IPS DF 6.9 (cell line): ENCODE measurements at places on chromosomes 12 and 14.

GRCh38 chr12:23927907-23928306, 21.6 kb downstream of the SOX5 start:
- H3K27me3 ChIP-seq = no peaks in the 10 kb centered on the region
- no peaks in the 10 kb centered on the region for H3K4me1 ChIP-seq
- no peaks in the 10 kb centered on the region for H3K36me3 ChIP-seq

DNA sequence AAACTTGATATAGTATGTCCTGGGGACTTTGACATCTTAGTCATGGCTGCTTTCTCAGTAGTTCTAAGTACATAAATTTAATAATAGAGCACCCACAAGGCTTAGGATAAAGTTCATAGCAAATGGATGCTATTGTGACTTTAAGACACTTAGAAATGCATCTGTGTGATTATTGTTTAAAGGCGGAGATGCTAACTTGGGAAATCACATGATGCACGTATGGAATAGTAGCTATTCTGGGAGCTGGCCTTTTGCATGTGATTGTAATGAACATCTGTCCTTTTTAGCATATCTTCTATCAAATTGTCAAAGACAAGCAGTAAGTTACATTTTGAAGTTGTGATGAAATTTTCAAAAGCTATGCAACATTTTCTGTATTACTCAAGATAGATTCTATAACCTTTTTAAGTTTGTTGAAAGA, 46.7 kb upstream of the ATP2A2 start:
- H3K4me3 ChIP-seq = no peak overlapping the region
- no peaks in the 10 kb centered on the region for H3K27me3 ChIP-seq
- H3K4me1 ChIP-seq = no peaks in the 10 kb centered on the region
- no peaks in the 10 kb centered on the region for H3K36me3 ChIP-seq
- no peak overlapping the region for H3K27ac ChIP-seq

DNA sequence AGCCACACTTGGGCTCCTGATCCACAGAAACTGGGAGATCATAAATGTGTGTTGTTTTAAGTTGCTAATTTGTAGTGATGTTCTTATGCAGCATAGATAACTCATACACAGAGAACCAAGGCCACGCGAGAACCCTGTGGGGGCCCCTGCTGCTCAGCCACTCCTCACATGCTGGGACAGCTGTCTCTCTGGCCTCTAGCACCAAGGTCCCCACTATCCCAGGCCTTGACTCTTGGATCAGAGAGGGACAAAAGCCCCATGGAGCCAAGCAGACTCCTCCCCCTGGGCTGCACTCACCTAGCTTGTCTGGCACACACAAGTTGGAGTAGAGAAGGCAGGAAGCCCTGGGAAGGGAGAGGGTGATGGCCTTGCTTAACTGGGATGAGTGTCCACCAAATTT, 11.3 kb downstream of the PLD4 start:
- H3K36me3 ChIP-seq = no peaks in the 10 kb centered on the region
- no peak overlapping the region for H3K4me3 ChIP-seq
- no peak overlapping the region for H3K27ac ChIP-seq
- H3K4me1 ChIP-seq = no peaks in the 10 kb centered on the region; the same call in 1 of the 2 replicates
- H3K27me3 ChIP-seq = peaks cover 28% of the 10 kb centered on the region

DNA sequence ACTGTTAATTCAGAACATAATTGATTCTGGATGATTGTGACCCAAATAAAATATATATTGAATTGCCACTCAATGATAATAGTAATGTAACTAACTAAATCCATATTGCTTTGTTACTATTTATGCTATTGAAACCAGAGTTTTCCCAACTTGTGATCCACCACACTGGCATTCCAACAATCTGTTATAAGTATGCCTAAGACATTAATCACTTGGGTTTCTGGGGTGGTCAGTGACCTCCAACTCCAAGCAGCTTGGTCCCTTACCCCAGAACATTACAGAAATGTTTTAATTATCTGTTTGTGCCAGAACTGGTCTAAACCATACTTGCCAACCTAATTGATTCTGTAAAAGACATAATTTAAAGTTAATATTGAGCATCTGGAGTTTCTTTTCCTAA, 14.6 kb downstream of the CAPS2 start:
- H3K36me3 ChIP-seq = no peaks in the 10 kb centered on the region
- H3K4me3 ChIP-seq = no peak overlapping the region
- H3K27ac ChIP-seq = no peak overlapping the region
- no peaks in the 10 kb centered on the region for H3K4me1 ChIP-seq
- DNase-seq = no peak

- H3K4me3 ChIP-seq = no peak overlapping the region
- no peaks in the 10 kb centered on the region for H3K36me3 ChIP-seq
- DNase-seq = no peak
- H3K4me1 ChIP-seq = no peaks in the 10 kb centered on the region
- H3K27ac ChIP-seq = no peak overlapping the region
- H3K27me3 ChIP-seq = no peaks in the 10 kb centered on the region
Observed at GRCh38 chr12:80016684-80017083, 81.8 kb upstream of the PPP1R12A start.

GRCh38 chr14:104172880-104173279, 34.5 kb downstream of the KIF26A start:
- DNase-seq = no peak
- no peak overlapping the region for H3K27ac ChIP-seq
- no peaks in the 10 kb centered on the region for H3K27me3 ChIP-seq
- peaks cover 25% of the 10 kb centered on the region for H3K36me3 ChIP-seq
- H3K4me1 ChIP-seq = peaks cover 16% of the 10 kb centered on the region
- no peak overlapping the region for H3K4me3 ChIP-seq

GRCh38 chr14:53444677-53445312, 291.7 kb upstream of the DDHD1 start:
- H3K27me3 ChIP-seq = no peaks in the 10 kb centered on the region
- no peaks in the 10 kb centered on the region for H3K36me3 ChIP-seq
- no peaks in the 10 kb centered on the region for H3K4me1 ChIP-seq
- no peak for DNase-seq
- H3K27ac ChIP-seq = no peak overlapping the region
- no peak overlapping the region for H3K4me3 ChIP-seq

DNA sequence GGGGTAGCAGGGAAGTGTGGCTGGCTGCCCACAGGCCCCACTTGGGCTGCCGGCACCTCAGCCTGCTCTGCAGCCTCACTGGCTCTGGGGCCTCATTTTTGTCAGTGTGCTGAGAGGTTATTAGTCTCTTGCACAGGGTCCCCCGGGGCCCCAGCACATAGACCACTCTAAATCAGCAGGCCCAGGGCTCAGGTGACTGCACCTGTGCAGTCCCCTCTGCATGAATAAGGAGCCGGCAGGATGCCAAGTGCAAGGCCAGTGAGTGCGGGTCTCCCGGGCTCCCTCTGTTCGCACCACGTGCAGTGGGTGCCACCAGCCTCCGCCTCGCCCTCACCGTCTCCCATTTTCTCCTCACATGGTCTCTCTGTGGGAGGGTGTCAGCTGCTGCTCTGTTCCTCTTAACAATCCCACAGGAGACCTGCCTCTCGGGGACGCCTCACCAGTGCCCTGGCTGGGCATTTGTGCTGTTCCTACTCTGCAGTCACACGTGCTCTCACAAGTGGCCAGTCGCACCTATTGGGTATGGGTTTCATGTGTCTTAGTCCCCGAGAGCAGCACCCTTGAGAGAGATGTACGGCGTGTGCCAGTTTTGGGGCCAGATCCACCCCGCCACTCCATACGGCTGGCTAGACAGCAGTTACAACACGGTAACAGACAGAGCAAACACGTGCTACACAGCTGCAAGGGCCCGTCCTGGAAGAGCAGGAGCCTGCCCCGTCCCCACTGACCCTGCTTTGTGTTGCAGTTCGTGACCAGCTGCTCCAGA, 40.4 kb downstream of the MMAB start:
- H3K4me3 ChIP-seq = no peak overlapping the region
- H3K4me1 ChIP-seq = 0 out of 2 replicates have a peak, but pooled peaks cover 2% of the 10 kb centered on the region
- no peak overlapping the region for H3K27ac ChIP-seq

GRCh38 chr12:132142679-132143335, 1.3 kb downstream of the DDX51 start:
- DNase-seq = no peak
- H3K36me3 ChIP-seq = peaks cover 43% of the 10 kb centered on the region
- no peak overlapping the region for H3K27ac ChIP-seq
- peak overlapping the region; percentile 93; the same call in 1 of the 2 replicates for H3K4me3 ChIP-seq

GRCh38 chr12:53090554-53090953, 6.9 kb upstream of the IGFBP6 start:
- H3K27me3 ChIP-seq = no peaks in the 10 kb centered on the region
- H3K4me3 ChIP-seq = no peak overlapping the region
- no peaks in the 10 kb centered on the region for H3K4me1 ChIP-seq
- DNase-seq = no peak
- no peak overlapping the region for H3K27ac ChIP-seq
- H3K36me3 ChIP-seq = no peaks in the 10 kb centered on the region

DNA sequence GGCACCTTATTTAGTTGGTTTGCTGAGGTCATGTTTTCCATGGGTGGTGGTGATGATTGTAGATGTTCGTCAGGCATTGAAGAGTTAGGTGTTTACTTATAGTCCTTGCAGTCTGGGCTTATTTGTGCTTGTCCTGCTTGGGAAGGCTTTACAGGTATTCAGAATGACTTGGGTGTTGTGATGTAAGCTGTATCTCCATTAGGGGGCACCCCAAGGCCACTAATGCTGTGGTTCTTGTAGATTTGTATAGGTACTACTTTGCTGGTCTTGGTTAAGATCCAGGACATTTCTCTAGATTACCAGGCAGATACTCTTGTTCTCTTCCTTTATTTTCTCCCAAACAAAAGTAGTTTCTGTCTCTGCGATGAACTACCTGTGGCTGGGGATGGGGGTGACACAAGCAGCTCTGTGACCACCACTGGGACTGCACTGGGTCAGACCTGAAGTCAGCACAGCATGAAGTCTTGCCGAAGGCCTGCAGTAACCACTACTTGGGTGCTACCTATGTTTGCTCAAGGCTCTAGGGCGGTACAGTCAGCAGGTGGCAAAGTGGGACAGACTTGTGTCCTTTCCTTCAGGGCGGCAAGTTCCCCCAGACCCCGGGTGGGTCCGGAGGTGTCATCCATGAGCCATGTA, 35.8 kb upstream of the FBXO33 start:
- H3K36me3 ChIP-seq = no peaks in the 10 kb centered on the region
- H3K4me3 ChIP-seq = no peak overlapping the region
- no peaks in the 10 kb centered on the region for H3K4me1 ChIP-seq
- H3K27me3 ChIP-seq = no peaks in the 10 kb centered on the region
- DNase-seq = peak; percentile 25
- no peak overlapping the region for H3K27ac ChIP-seq

DNA sequence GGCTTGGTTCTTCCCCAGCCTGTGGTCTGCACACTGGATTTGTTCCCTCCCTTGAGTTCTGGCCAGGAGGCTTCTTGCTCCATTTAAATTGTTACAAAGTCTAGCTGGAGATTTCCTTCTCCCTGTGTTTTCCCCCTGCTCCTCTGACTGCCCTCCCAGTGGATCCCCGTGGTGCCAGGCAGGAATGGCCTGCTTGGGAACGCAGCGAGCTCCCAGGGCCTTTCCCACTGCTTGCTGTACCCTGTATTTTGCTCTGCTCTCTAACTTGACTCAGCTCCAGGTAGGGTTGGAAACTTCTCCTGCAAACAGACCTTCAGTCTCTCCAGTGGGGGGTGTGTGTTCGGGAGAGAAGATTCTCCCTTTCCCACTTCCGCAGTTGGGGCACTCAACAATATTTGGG, 349.2 kb upstream of the FBXO33 start:
- H3K4me3 ChIP-seq = no peak overlapping the region
- no peaks in the 10 kb centered on the region for H3K27me3 ChIP-seq
- H3K36me3 ChIP-seq = no peaks in the 10 kb centered on the region
- no peak for DNase-seq
- H3K27ac ChIP-seq = no peak overlapping the region

DNA sequence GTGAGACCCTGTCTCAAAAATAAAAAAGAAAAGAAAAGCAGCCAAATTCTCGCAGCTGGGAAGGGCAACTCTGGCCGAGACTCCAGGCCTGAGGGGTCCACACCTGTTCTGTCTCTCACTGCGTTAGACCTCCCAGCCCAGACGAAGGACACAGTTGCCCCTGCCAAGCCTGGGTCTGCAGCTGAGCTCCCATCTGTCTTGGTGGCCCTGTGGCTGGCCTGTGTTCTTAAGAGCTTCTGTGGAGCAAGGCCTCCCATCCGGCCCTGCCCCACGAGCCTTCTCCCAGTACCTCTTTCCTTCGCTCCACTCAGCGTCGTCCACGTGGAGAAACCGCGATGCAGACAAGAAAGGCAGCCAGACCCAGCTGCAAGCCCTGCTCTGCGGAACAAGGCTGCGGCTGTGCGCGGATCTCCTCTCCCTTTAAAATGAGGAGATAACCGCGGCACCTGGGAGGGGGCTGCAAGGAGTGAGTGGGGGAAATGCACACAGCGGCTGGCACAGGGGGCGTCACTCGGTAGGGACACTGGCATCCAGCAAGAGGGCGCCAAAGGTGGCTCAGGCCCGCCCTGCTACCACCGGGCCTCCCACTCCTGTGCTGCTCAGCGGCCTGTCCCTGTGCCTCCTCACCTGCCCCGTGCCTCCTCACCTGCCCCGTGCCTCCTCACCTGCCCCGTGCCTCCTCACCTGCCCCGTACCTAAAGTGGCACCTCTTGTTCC, 42.4 kb downstream of the LRRC74A start:
- peaks cover 5% of the 10 kb centered on the region; the same call in 1 of the 2 replicates for H3K4me1 ChIP-seq
- H3K27me3 ChIP-seq = no peaks in the 10 kb centered on the region
- no peak overlapping the region for H3K4me3 ChIP-seq
- H3K27ac ChIP-seq = no peak overlapping the region
- DNase-seq = no peak

DNA sequence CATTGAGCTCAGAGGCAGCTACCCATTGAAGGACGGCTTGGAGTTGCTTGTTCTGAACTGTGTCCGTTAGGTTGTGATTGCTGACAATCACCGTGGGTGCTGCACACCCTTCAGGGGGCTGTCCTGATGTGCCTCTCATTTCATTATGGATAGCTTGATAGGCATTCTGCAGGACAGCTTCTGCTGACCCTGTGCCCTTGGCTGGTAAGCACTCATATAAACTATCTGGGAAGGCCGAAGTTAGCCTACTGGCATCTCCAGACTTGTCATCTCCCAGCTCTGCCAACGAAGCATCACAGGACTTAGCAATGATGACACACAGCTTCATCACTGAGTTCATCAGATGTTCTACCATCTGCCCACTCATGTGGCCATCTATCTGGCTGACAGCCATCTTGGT, 22.3 kb downstream of the AKAP3 start:
- no peaks in the 10 kb centered on the region for H3K4me1 ChIP-seq
- no peak overlapping the region for H3K27ac ChIP-seq
- no peaks in the 10 kb centered on the region for H3K36me3 ChIP-seq
- no peaks in the 10 kb centered on the region for H3K27me3 ChIP-seq
- DNase-seq = no peak

GRCh38 chr14:55892906-55893305, 225.3 kb upstream of the PELI2 start:
- no peaks in the 10 kb centered on the region for H3K36me3 ChIP-seq
- no peak overlapping the region for H3K27ac ChIP-seq
- DNase-seq = no peak
- no peak overlapping the region for H3K4me3 ChIP-seq
- H3K4me1 ChIP-seq = no peaks in the 10 kb centered on the region; the same call in none of the 2 replicates

GRCh38 chr14:87643005-87643404, 350.0 kb downstream of the GALC start:
- no peaks in the 10 kb centered on the region for H3K4me1 ChIP-seq
- DNase-seq = no peak
- H3K27ac ChIP-seq = no peak overlapping the region
- no peaks in the 10 kb centered on the region for H3K36me3 ChIP-seq

- H3K36me3 ChIP-seq = no peaks in the 10 kb centered on the region
- no peak overlapping the region for H3K4me3 ChIP-seq
- H3K27me3 ChIP-seq = no peaks in the 10 kb centered on the region
- no peaks in the 10 kb centered on the region for H3K4me1 ChIP-seq
Observed at GRCh38 chr12:19718401-19718800, 279.1 kb downstream of the AEBP2 start.

GRCh38 chr12:116331876-116332275, 54.4 kb upstream of the MED13L start:
- H3K4me3 ChIP-seq = no peak overlapping the region
- H3K36me3 ChIP-seq = no peaks in the 10 kb centered on the region
- no peak for DNase-seq
